ENCODE measurements at places on chromosomes 1 and 21.

DNA sequence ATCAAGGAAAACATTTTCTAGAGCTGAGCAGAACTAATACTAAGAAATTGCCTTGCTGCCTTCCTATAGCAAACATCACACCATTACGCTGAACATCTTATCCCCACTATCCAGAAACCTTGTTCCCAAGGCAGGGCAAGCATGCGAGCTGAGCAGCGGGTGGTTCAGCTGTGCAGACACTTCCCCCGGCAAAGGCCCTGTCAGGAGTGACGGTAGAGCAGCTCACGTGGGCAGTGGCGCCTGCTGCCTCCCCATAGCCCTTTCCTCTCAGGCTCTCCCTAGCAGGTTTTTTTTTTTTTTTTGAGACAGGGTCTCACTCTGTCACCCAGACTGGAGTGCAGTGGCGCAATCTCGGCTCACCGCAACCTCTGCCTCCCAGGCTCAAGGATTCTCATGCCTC lies 13.7 kb upstream of the ANGPTL7 start:
- DNase-seq, result no peak

DNA sequence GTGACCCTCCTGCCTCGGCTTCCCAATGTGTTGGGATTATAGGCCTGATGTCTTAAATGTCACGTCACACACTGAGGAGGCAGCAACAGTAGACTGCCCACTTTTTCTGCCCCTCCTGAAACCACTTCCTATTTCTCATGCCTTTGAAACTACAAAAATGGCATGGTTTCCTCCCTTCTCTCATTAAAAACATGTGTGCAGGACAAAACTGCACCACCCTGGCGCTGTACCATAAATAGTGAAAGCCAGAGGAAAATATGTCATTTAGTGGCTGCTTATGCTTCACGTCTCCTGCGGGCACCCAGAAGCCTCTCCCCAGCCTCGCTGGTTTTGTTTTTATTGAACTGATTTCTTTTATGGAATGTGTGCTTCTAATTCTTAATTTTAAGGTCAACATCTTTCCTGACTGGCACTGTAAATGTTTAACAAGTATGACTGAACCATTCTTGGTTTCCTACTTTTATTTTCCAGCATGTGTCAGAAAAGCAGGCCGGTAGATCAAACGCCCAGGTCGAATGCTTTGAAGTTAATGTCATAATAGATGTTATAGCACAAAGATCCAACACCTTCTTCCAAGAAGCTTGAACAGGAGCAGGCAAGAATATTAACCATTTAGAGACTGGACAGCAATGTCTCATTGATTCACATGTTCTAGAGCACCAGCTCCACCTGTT lies 59.6 kb upstream of the C1orf87 start:
- no peak for DNase-seq

DNA sequence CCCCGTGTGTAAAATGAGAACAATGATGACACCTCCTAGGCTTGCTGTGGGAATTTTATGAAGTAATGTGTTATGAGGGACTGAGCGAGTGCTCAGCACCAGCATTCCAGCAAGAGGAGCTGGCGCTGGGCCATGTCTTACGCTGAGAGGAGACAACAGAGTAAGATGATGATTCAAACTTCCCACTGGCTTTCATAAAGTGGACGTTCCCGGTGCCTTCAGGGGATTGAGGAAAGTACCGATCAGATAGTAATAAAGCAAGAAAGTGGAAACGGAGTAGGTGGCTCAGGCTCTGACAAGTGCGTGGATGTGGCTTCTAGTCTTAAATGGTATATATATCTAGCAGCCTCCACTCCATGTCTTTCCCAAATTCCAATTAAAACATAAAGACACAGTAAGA lies 23.8 kb downstream of the EPHA10 start:
- DNase-seq, result no peak

- no peak for DNase-seq
Observed at GRCh38 chr1:147569587-147570241, 28.4 kb downstream of the BCL9 start.

DNA sequence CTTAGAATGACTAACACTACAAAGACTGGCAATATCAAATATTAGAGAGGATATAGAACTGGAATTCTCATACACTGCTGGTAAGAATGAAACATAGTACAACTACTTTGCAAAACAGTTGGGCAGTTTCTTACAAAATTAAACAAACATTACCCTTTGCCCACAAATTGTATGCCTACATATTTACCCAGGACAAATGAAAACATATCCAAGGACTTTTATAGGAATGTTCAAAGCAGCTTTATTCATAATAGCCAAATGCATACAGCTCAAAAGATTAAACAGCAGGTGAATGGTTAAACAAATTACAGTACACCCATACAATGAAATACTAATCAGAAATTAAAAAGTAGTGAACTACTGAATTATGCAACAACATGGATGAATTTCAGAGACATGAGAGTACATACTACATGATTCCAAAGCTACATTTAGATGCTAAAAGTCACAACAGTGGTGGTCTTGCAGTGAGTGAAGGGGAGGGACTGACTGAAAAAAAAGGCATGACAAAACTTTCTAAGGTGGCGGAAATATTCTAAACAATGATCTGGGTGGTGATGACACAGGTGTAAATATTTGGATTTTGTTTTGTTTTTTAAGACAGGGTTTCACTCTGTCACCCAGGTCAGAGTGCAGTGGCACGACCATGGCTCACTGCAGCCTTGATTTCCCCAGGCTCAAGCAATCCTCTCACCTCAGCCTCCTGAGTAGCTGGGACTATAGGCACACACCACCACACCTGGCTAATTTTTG lies 40.4 kb downstream of the LYST start:
- no peak for DNase-seq

- DNase-seq, result no peak
Observed at GRCh38 chr1:22245100-22245650, 102.3 kb upstream of the WNT4 start.

GRCh38 chr1:244968471-244968871 lies 104.1 kb upstream of the HNRNPU start:
- no peak for DNase-seq

DNA sequence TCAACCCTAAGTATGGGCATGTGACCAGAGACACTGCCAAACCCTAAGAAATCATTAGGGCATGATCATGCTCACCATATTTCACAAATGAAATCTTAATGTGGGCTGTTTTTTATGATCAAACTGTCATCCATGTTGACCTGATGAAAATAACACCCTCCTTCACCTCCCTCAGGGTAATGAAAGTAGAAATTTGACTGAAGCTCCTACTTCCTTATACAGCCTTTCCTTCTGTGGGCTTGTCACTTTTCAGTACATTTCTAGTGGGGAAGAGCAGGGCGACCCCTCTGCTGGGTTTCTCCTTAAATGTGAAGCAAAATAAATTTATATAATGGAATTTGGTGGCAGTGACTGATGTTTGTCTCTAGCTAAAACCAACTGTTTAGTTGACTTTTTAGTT lies 25.9 kb downstream of the IVNS1ABP start:
- no peak for DNase-seq

DNA sequence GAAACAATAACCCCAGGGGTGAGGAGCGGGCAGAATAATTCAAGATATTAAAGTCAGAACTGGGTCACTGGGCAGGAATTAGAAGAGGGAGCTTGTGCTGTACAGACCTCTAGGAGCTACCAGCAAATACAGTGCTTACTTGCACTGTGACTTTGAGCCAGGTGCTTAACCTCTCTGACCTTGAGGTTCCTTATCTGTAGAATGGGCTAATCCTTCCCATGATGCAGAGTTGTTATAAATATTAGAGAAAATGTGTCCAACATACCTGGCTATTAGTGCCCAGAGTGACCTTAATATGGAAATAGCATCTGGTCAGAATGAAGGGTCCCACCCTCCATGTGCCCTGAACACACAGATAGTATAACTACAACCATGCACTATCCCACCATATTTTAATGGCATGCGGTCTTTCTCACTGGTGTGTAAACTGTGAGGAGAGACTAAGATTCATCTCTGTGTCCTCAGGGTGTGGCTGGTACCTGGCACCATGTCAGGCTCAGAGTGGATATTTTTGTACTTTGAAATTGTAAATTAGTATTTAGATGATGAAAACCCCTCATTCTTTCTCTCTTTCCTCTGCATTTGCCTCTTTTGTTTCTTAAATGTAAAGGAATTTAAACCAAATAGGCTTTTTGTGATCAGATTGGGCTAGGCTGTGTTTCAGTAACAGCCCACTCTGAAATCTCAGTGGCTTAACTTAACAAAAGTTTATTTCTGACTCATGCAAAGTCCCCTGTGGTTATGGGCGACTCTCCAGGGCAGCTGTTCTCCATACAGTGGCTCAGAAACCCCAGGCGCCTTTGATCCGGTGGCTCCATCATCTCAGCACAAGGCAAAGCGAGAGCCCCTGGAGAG lies 60.0 kb upstream of the ROR1 start:
- DNase-seq, result no peak

DNA sequence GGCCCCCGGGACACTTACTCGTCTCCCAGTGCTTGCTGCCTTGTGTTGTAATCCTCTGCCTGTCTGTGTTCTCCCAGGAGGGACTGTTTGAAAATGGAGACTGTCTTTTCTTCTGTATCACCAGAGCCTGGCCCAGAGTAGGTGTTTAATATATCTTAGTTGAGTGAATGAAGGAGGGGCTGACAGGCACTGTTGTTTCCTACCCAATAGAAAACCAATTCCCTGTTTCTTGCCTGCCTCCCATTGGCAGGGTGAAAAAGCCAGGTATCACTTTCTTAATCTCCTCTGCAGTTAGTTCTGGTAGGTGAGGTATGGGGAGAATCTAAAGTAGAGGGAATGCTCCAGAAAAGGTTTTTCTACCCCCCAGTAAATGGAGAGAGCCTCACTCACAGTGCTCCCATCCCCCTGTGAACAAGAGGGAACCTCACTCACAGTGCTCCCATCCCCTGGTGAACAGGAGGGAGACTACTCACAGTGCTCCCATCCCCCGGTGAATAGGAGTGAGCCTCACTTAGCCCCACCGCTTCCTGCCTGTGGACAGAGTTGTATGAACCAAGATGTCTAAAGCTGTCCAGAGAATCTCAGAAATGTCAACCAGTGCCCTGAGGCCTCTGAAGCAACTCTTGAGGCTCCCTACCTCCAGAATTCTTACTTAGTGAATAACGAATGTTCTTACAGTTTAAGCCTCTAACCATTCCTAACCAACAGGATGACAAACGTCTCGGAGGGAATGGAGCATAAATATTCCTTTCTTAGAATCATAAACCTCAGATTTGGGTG lies at the start of gene GJA5:
Gene GJA5 (minus strand): TSS at position 122 of the 780 bp plus-strand sequence. CDS start 1,364 bp downstream, outside the sequence.
- no peak for DNase-seq

DNA sequence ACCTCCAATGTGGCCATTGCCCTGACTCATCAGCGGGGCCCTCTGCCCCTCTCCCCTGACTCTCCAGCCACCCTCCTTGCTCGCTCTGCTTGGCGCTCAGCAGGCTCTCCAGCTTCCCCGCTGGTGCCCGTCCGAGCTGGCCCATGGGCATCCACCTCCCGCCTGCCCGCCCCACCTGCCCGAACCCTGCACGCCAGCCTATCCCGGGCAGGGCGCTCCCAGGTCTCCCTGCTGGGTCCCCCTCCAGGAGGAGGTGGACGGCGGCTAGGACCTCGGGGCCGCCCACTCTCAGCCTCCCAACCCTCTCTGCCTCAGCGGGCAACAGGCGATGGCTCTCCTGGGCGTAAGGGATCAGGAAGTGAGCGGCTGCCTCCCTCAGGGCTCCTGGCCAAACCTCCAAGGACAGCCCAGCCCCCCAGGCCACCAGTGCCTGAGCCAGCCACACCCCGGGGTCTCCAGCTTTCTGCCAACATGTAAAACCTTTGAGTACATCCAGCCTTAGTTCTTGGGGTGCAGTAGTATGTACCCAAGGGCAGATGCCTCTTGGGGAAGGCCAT lies 10.8 kb downstream of the HCN3 start:
- no peak for DNase-seq

DNA sequence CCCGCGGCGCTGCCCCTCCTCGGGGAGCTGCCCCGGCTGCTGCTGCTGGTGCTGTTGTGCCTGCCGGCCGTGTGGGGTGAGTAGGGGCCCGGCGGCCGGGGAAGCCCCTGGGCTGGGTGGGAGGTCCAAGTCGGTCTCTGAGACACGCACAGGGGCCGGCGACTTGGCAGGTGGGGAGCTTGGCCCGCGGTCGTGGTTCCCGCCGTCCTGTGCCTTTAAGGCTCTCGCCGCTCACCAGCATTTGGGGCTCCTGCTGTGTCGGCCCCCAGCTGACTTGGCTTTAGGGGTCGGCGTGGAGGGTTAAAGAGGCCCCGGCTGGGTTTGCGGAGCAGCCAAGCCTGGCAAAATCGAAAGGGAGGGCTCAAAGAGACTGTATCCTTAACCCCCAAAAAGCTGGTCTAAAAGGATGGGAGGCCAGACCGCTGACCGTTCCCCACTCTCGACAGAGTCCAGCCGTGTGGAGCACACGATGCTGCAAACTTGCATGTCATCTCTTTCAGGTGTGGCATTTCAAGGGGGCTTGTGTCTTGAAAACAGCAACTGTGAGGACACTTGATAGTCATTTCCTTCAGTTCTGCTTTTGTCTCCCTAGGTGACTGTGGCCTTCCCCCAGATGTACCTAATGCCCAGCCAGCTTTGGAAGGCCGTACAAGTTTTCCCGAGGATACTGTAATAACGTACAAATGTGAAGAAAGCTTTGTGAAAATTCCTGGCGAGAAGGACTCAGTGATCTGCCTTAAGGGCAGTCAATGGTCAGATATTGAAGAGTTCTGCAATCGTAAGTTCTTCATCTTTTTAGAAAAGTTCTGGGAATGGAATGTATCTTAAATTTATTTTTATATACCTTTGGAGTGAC lies 540 bp downstream of the CD55 start:
- no peak for DNase-seq

Measured in activated T-helper 9 cell treated with anti-CD3 and anti-CD28 coated beads, Interleukin-2, amount 50 U/mL, for 16 hours (primary cell).